ENCODE measurements at places on chromosomes 13 and 19.
A peak's percentile ranks its signal among the peaks of the same experiment; 100 is the strongest.

- no peak for DNase-seq
These were observed 346.6 kb upstream of the SLITRK5 start for GRCh38 chr13:87324558-87324957.

DNA sequence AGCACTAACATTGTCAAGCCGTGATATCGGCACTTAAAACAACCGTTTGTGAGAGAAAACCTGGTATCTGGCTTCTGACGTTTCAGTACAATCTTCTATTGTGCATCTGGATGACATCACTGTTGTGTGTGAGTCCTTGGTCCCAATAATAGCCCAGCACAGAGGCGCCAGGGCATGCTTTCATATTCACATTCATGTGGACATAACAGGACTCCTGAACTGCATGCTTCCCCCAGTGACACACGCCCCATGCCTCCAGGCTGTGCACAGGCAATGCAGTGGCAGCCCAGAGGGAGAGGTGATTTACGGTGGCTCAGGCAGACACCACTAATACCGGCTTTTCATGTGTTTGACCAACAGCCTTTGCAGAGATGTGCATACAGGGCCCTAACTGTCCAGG, 58.1 kb downstream of the MRPL57 start:
- no peak for DNase-seq

DNA sequence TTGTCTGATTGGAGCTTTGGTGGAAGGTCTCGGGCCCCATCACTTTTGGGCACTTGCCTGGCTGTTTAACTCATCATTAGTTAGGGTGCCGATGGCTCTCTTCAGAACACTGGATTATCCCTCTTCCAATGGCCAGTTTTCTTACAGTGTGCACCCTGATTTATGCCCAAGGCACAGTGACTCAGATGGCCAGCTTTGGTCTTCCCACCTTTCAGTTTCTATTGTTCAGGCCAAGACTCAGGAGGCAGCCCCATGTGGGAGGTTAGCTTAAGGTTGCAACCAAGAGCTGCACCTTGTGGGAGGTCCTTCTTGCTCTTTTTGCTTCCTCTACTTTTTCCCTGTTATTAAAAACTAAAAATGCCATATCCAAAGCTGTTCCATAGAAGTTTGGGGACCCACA, 121.0 kb upstream of the ZNF91 start:
- DNase-seq, result no peak

DNA sequence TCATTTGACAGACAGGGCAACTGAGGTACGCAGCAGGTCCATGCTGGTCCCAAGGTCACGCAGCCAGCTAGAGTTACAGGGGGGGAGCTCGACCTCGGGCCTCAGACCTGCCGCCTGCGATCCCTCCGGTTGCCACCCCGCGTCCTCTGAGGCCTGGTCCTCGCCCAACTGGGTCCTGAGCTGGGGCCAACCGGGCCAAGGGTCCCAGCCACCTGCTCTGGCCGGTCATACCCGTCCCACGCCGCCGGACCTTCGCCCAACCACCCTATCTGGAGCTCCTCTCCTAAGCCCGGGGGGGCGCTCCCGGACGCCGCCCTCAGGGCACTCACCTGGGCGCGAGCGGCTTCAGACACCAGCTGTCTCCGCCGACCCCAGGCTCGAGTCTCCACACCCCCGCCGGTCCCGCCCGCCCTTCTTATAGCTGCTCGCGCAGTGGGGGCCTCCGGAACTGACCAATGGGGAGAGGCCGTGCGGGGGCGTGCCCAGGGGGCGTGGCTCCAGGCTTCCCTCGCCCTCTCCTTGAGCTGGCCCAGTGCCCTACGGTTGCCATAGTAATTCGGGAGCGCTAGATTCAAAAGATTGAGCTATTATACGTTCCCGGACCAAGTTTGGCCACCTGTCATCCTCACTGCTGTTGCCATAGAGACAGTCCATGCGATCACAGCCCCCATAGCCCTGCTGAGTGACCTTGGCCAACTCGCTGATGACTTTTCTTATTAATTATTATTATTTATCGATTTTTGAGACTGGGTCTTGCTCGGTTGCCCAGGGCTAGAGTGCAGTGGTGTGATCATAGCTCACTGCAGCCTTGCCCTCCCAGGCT, at the start of gene PLIN5:
PLIN5 (minus strand) TSS at position 389 of the 823 bp plus-strand sequence. CDS start 1,150 bp downstream, outside the sequence.
- DNase-seq, result peak; percentile 86

DNA sequence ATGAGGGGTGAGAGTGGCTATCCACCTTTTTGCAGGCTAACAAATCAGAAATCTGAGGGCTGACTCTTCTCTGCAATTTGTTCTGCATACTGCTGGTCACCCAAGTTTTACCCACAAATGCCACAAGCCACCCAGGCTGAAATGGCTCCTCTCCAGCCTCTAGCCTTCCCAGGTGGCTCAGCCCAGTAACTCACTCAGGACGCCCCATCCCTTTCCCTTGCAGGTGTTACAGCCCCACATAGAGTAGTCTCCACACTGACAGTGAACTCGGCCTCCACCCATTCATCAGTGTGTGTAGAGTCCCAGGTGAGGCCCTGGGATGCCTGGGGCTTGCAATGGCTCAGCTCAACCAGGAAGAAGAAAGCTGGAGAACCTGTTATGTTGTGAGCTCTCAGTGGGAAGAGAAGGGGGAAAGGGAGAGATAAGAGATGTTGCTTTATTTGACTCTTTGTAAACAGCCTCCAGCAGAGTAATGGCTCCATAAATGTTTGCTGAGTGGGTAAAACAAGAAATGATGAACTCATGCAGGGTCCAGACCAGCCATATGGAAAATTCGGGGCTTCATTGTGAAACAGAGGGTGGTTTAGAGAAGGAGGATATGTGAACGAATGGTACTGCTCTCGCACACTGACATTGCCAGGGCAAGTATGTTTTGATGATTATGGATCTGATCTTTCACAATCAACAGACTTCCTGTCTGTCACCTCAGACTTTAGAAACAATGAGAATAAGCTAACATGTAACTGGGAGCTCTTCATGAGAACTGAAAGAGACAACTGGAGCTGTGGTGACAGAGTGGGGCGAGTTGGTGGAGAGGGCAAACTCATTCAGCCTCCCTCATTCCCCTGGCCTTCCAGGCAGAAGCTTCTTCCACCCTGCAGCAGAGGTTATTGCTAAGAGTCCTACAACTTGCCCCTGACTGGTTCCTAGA, 74.2 kb upstream of the RFC3 start:
- DNase-seq, result no peak

DNA sequence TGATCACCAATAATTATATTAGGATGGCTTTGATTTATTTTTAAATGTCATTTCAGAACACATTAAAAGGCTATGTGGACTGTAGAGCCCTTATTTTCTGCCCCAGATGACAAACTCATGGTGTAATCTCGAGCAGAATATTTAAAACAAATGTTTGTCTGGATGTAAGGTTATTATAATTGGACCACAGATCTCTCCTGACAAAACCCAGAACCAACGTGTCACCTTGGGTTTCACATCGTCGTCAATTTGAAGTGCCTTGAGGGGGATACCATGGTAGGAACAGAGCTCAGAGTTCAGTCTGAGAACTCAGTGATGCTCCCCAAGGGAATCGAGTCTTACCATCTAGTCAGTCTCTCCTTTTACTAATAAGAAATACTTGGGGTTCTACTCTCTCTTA, 2.8 kb downstream of the SACS start:
- no peak for DNase-seq
